ENCODE measurements at places on chromosomes 16 and 17. TPM values are rescaled to one million over a fixed set of nuclear protein-coding genes. Genes with fewer than 3 reads are reported as not detected.
A peak's percentile ranks its signal among the peaks of the same experiment; 100 is the strongest.

DNA sequence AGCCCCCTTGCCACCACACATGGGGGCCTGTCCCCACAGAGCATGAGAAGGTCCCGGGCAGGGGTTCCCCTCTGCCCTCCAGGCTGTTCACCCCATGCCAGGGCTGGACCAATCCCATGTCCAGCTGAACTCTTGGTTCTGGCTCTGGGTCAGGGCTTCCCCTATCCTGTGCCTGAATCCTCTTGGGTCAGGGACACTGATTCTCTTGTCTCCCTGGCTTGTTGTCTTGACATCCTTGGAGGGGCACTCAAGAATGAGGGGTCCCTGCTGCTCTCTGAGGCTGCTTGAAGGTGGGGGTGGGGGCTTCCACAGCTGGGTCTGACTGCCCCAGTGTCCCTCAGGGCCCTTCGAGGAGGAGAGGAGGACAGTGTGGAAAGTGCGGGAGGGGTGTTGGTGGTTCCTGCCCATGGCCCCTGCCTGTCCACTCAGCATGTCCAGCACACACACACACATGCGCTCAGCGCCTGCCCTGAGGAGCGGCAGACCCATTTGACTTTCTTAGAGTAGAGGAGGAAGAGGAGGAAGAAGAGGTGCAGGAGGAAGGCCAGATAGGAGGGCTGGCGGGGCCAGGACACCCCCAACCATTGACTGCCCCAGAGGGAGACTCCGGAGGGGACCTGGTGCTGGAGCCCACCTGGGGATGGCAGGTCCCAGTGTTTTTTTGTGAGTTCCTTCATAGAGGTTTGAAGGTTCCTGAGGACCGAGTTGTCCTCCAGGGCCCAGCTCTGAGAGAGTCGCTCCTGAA, 47.0 kb downstream of the TNFRSF13B start:
- no peak for DNase-seq

- no peak for DNase-seq
These were observed 181.7 kb upstream of the TBX2 start for GRCh38 chr17:61217878-61218437.

GRCh38 chr17:50949989-50950877, 84.1 kb upstream of the TOB1 start:
- peak; percentile 75 for DNase-seq

CTRB2 gene
- 14.4 TPM for total RNA-seq

GRCh38 chr17:67165201-67165600, 79.8 kb downstream of the HELZ start:
- DNase-seq, result no peak

GRCh38 chr17:67132366-67132765, 88.0 kb downstream of the CACNG1 start:
- no peak for DNase-seq

DNA sequence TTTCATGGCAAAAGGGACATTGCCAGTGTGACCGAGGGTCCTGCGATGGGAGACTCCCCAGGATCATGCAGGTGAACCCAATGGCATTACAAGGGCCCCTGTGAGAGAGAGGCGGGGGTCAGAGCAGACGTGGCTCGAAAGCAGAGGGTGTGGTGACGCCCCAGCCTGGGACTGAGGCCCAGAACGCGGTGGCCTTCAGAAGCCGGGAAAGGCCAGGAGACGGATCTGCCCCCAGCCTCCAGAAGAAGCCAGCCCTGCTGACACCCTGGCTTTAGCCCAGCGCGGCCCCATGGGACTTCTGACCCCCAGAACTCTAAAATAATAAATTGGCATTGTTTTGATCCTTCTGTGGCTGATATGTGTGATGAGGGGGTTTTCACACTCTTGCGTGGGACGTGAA, 17.4 kb upstream of the ENPP7 start:
- no peak for DNase-seq

DNA sequence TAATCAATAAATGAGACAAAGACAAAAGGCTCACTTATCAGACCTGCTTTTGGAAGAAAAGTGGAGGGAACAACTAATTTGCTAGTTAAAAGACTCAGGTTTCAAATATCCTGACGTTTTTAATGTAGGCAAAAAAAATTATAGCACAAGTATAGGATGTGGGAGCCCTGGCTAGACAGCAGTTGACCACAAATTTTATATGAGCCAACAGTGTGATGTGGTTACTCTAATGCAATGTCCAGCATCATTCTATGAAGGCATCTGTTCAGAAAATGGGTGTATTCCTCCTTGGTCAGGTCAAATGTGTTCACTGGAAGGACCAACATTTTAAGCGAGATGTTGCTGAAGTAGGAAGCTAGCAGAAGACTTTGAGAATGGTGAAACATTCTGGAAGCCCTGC, 237.4 kb downstream of the MAP2K6 start:
- no peak for DNase-seq

- DNase-seq, result no peak
These were observed 24.4 kb downstream of the ADAMTS18 start for GRCh38 chr16:77410449-77410848.

- DNase-seq, result peak; percentile 51
These were observed 14.2 kb downstream of the LYRM9 start for GRCh38 chr17:27878776-27879562.

- DNase-seq, result no peak
These were observed 17.9 kb downstream of the ARL2BP start for GRCh38 chr16:57262841-57263540.

GRCh38 chr16:47938272-47938671, 217.5 kb downstream of the ABCC12 start:
- DNase-seq, result no peak

GRCh38 chr17:73760439-73760758, 116.2 kb upstream of the SDK2 start:
- DNase-seq, result no peak

GRCh38 chr17:38980490-38981217, 13.5 kb upstream of the FBXO47 start:
- no peak for DNase-seq

- no peak for DNase-seq
These were observed 321.1 kb upstream of the N4BP1 start for GRCh38 chr16:48930951-48931553.

DNA sequence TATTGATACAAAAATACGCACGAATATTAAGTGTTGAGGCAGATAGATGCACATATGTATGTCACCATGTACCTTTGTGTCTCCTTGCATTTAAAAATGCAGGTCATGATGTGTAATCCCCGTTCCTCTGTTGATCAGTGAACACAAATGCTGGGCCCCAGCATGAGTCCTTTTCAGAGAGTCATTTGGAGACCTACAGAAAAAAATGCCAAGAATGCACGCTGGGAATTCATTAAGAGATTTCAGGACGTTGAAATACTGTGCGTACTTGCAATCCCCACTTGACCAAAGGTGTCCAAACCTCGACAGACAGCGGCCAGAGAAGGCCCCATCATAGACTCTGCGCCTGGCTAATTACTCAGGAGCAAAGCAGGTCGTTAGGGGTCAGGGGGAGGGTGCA, 496.0 kb downstream of the MAF start:
- DNase-seq, result no peak
